Stimulated activated naive CD4-positive, alpha-beta T cell treated with Interleukin-2 at 50 U/mL for 16 hours (primary cell): ENCODE measurements at places on chromosomes 7 and 10.
A peak's percentile ranks its signal among the peaks of the same experiment; 100 is the strongest.

DNA sequence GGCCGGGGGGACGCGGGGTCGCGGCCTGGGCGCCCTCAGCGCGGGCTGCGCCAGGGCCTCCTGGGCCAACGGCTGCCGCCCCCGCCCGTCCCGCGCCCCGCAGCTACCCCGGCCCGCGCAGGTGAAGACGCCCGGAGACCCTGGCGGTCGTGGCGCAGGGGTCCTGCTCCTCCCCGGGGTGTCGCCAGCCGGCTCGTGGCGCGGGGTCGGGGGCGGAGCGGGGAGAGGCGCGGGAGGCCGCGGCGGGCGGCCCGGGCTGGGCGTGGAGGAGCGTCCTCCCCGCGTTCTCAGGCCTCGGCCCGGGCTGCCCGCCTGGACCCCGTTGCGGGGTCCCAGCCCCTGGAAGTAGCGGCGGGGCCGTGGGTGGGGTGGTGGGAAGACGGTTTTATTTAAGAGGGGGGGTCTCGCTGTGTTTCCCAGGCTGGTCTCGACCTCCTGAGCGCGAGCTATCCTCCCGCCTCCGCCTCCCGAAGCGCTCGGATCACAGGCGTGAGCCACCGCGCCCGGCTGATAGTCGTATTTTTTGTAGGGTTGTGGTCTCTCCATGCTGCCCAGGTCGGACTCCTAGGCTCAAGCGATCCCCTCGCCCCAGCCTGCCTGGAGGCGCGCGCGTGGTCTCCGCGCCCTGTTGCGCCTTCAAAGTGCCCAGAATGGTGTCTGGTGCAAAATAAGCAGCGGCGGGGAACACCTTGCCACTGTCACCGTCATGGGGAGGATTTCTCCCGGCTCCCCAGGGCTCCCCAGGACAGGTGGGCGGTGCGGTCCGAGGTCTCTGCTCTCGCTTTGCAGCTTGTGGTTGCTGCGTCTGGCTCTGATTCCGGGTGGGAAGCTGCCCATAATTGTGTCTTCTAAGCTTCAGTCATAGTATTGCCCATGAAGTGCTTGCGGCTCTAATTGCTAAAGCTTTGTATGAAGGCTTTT, 15.3 kb upstream of the SUN1 start:
- peak; percentile 41 for DNase-seq

DNA sequence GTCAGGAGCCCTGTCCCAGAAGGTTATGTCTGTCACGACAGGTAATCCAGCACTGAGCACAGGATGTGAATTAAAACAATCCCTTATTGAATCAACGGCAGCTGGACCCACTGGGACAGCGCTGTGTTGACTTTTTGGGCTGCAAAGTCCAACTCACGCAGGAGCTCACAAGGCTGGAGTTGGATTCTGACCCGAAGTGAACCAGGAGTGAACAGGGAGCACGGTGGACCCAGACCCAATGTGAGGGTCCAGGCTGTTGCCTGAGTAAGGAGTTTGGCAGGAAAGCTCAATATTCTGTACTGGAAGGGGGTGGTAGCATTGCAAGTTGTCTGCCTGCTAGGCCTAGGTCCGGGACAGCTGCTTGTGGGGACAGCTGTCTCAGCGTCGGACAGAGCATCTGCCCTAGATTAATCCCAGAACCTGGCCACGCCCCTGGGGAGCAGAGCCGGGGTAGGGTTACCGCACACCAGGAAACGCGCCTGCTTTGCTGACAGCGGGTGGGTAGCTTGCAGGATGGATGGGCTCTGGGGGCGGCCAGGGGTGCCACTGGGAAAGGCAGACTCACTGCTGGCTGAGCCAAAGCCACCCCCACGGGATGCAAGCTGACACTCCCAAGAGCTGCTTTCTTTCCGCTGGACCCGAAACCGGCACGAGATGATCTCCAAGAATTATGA, 24.0 kb downstream of the COL26A1 start:
- no peak for DNase-seq

GRCh38 chr7:45001138-45001694, 1.2 kb downstream of the CCM2 start:
- peak; percentile 69 for DNase-seq

- DNase-seq, result no peak
These were observed 487.0 kb upstream of the SEMA3D start for GRCh38 chr7:85673876-85674275.

GRCh38 chr10:98244586-98244985, 23.4 kb downstream of the LOXL4 start:
- no peak for DNase-seq

DNA sequence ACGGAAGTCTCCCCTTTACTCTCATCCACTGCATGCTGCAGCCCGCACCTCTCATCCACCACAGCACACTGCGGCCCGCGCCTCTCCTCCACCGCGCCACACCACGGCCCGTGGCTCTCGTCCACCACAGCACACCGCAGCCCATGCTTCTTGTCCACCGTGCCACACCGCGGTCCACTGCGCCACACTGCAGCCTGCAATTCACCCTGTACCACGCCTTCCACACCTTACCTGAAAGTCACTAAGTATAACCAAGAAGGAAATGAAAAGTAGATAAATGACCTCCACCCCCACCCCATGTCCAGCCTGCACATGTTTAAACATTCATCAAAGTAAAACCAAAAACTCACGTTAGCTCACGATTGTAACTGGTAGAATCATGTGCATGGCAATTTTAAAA, 176.1 kb downstream of the DIP2C start:
- DNase-seq, result no peak

DNA sequence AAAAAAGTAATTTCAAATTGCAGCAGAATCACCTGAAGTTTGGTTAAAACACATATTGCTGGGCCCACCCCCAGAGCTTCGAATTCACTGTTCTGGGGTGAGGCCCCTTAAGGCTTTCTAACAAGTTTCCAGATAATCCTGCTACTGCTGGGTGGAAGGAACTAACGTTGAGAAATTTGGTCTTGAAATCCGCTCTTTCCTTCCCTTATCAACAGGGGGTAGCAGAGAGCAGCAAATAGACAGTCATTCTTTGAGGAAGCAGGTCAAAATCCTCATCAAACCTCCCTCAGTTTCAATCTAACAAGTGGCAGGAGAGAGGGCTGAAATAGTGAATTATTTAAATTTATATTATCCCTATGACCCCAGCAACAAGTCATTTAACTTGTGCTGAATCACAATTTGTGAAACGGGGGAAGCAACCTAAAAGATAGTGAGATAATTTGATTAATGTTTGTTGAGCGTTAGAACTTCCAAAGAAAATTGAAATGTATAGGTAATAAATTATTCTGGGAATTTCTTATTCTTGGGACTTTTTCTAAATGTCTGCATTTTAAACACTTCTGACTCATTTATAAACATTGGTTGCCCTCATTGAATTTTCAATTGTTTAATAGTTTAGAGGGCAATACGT, 21.7 kb upstream of the MALSU1 start:
- peak; percentile 3 for DNase-seq

- DNase-seq, result no peak
These were observed 148.8 kb downstream of the CHCHD3 start for GRCh38 chr7:132933072-132933458.

DNA sequence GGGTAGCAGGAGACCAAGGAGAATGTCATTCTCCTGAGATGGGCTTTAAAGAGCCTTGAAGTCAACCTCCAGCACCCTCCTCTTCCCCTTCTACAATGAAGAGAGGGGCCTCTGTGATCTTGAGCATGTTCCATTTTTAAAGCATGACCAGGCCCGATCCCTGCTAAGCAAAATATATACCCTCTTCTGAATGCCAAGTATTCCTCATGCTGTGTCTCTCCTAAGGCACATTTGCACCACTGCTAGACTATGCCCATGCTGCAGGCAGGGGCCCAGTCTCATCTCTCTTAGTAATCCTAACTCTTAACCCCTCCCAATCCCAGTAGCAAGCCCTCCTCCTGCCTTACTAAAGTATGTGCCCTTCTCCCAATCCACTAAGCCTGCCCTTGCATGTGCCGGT, 18.4 kb downstream of the SORBS1 start:
- DNase-seq, result no peak

GRCh38 chr7:16135658-16136057, 285.7 kb downstream of the CRPPA start:
- DNase-seq, result no peak

DNA sequence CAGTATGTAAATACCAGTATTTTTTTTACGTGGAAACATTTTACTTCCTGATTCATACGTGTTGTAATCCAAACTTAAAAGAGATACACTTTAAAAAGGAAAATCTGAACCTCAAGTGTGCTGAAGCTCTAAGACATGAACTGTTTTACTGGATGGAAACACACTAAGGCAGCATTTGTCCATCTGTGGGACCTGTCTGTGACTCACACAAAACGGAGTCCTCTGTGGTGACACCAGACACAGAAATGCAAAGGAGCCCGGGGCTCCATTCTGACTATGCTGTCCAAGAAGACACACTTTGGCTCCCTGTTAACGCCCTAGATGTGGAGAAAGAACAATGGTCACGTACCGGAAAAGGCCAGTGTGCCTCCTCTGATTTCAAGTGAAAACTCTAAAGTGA, 23.9 kb downstream of the RNF133 start:
- DNase-seq, result no peak

DNA sequence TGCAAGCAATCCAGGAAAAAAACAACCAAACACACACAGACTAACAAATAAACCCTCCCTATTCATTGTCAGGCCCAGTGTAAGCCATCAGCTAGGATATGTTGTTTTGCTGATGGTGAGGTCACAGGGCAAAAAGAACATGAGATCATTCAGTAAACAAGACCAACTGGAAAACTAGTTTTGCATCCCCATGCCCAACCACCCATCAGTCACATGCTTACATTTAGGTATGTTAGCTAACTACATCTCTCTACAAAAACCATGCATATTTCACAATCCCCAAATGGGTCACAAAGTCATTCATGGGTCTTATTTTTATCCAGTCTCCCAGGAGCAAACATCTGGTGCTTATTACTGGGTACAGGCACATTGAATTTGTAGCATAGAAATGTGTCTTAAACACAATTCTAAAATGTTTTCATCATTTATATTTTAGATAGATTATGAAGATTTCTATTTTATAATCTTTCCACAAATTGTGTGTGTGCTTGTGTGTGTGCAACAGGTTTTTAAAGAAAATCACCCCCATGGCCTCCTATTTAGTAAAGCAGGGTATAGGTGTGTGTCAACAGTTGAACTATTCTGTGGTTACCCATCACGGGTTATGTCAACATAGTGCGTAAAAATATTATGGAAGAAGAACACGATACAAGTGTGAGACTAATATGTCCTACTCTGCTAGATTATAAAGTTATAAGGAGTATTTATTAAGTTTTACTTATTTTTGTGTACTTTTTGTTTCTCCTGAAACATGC, 103.8 kb upstream of the AKR1E2 start:
- DNase-seq, result no peak

- no peak for DNase-seq
These were observed 15.8 kb downstream of the CYCS start for GRCh38 chr7:25109276-25109675.

GRCh38 chr7:142784716-142785115, 13.9 kb downstream of the PRSS2 start:
- DNase-seq, result no peak

DNA sequence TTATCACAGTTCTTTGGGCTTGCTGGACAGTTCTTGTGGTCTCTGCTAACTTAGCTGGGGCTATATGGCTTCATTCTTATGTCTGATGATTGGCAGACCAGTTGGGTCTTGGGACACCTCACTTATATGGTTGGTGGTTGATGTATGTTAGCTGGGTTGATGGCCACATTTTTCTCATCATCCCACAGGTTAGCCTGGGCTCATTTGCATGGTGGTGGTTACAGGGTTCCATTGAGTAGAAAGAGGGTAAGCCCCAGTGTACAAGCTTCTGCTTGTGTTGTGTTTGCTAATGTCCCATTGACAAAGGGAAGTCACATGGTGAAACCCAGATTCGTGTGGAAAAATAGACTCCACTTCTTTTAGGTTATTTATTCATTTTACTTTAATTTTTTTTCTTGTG, 40.6 kb downstream of the TMEM60 start:
- no peak for DNase-seq

DNA sequence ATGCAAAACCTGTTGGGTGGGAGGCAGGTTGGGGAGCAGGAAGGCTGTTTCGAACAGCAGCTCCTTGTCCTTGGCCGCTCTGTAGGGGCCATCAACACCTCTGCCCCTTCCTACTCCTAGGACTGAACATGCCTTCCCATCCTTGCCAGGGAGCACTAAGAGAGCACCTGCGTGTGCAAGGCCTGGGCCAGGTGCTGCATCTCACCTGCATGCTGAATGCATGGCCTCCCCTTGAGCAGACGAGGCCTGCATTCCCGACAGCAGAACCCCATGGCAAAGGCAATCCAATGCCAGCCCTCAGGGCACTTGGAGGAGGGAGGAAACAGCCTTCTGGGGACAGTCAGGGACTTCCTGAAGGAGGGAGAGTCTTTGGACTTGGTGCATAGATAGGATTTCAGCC, 11.0 kb downstream of the VSIR start:
- DNase-seq, result no peak

DNA sequence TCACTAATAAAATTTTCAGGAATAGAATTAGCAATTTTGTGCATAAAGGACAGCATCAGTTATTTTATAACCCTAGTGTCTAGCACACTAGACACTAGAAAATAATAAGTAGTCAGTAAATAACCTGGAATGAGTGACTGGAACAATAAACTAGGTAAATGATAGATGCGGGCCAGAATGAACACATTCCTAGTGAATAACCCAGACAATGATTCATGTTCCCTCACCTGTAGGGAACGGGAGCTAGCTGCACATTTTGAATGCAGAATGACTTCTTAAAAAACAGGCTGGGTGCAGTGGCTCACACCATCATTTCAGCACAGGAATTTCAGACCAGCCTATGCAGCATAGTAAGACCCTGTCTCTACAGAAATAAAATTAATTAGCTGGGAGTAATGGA, 3.2 kb upstream of the ATOH7 start:
- DNase-seq, result no peak

DNA sequence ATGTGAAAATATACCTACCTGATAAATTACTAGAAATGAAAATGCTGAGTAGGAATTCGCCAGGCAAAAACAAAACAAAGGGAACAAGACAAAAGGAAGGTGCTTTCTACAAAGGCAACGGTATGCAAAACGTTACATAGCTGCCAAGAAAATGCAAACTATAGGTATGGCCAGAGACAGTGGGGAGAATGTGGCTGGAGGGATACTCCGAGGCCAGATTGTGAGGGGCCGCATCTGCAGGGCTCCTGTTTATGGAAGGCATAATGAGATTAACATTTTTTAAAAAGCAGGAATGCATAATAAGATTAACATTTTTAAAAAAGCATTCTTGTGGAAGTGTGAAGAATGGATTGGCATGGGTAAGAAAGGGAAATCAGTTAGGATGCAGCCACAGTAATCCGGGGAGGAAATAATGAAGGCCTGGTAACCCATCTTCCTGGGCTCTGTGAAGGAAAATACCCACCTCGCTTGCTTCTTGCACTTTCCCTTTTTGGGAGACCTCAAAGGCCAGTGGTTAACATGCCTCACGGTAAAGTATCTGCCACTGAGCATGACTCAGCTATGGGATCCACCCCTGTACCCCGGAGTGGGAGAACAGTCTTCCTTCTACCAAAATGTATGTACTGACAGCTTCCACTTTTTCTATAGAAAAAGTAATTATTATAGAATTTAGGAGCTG, 145.8 kb upstream of the LRRN3 start:
- DNase-seq, result no peak

GRCh38 chr10:14010101-14010558, 320.6 kb downstream of the FRMD4A start:
- DNase-seq, result no peak
